ENCODE measurements at places on chromosomes 6 and 20. TPM values are rescaled to one million over a fixed set of nuclear protein-coding genes. Genes with fewer than 3 reads are reported as not detected.

Gene TTK
- total RNA-seq, result 38.8 TPM

Gene FGD2
- total RNA-seq, result 0.07 TPM

Gene IL17F
- not detected for total RNA-seq

Gene TFAP2D
- total RNA-seq, result not detected

Gene CAP2
- total RNA-seq, result 5.6 TPM

Gene CD83
- total RNA-seq, result 8.0 TPM

Gene DIDO1
- 34.2 TPM for total RNA-seq

Gene LY86
- not detected for total RNA-seq

Gene SYCP2L
- total RNA-seq, result 0.92 TPM

Gene SIRPA
- 35.1 TPM for total RNA-seq

Gene PHACTR1
- 1.9 TPM for total RNA-seq

Gene CLIC5
- total RNA-seq, result not detected

Gene CALHM4
- 0.10 TPM for total RNA-seq

Gene SLC22A7
- total RNA-seq, result not detected

Gene CDKN1A
- total RNA-seq, result 266 TPM

Gene CLDN20
- not detected for total RNA-seq

Gene ZNF512B
- 13.3 TPM for total RNA-seq

Gene GSTA1
- not detected for total RNA-seq

Gene CFB
- 0.92 TPM for total RNA-seq

Gene ETV7
- total RNA-seq, result 1.3 TPM

Gene PACRG
- total RNA-seq, result not detected

Gene CHMP4B
- 40.6 TPM for total RNA-seq

Gene SUMO4
- total RNA-seq, result 0.44 TPM

Gene OR2B6
- total RNA-seq, result not detected

Gene SMLR1
- total RNA-seq, result not detected

Gene PLCB4
- total RNA-seq, result 3.1 TPM

Gene ANKRD66
- total RNA-seq, result not detected

Gene ERVFRD-1
- not detected for total RNA-seq

Gene POPDC3
- total RNA-seq, result 12.3 TPM

Gene AGPAT1
- total RNA-seq, result 61.4 TPM

Gene ARFGEF3
- 0.04 TPM for total RNA-seq

Gene RIPOR3
- total RNA-seq, result 0.07 TPM

Gene CCN5
- not detected for total RNA-seq

Gene GLP1R
- not detected for total RNA-seq

Gene DBNDD2
- 47.4 TPM for total RNA-seq

Gene ADISSP
- total RNA-seq, result 77.4 TPM

Gene FABP7
- total RNA-seq, result 0.27 TPM

Gene SIGLEC1
- not detected for total RNA-seq

Gene IL20RA
- total RNA-seq, result 1.7 TPM

Gene KHDRBS2
- total RNA-seq, result not detected

Gene LATS1
- total RNA-seq, result 19.4 TPM

Gene SMOC2
- total RNA-seq, result 0.32 TPM

Gene KIF6
- 0.14 TPM for total RNA-seq

Gene SAMD10
- 1.7 TPM for total RNA-seq
